ENCODE measurements at places on chromosomes 1 and 21.

GRCh38 chr1:96233422-96233821 is 488.2 kb upstream of the PTBP2 start:
- DNase-seq: no peak

GRCh38 chr21:46637952-46638746 is 2.7 kb downstream of the PRMT2 start:
- DNase-seq: no peak

DNA sequence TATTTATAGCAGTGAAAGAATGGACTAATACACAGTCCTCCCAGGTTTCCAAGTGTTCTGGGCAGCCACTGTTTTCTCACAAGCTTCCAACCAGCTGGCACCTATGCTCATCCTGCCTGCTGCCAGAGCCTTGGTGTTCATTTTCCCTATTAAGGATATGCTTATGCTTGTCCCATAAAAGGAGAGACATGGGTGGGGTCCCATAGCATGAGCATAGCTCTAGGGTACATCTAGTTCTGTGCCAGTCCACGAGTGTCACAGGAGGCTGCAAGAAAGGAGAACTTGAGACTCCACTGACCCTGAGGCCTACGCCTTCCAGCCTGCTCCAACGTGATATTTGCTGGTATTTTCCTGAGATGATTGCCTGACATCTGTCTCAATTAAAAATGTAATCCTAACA is 192.4 kb upstream of the PTGFR start:
- DNase-seq: no peak

DNA sequence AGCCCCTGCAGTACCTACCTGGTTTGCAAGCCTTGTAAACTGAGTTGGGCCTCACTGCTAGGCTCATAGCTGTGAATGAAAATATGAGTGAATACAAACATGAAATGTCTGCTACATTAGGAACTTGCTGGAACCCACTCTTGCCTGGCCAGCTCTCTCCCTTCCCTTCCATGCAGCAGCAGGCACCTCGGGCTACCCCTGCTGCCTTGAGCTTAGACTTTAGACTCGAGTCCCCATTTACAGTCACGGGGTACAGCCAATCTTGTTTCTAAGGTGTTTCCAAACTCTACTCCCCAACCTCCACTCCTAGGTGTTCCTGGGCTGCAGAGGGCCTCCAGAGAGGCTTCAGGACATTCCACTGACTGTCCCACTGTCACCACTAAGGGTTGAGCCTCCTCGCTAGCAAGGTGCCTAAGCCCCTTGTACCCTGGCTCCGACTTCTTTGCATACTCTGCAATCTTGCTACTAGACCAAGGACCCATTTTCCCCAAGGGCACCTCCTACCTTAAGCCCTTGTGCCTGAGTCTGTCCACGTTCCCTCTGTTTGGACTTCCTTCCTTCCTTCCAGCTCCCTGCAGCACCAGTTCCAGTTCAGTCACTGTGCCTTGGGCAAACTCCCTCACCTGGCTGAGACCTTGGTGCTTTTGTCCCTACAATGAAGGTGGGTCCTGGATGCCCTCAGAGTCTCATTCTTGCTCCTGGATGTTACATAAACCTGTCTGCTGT is 36.9 kb downstream of the CDK18 start:
- DNase-seq: no peak

DNA sequence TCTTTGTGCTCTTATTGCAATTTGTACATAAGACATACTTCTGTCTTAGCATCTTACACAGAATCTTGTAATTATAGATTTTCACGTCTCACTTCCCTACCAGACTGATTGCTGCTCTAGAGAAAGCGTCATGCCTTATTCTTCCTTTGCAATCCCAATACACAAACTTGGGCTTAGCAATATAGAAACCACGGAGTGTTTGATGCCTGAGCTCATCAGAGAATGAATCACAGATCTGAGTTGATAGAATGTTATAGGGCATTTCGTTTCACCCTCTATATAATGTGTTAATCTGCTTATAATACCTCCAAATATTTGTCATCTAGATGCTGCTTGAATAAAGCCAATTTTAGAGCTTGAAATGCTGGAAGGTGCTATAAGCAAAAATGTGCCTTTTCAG is 6.6 kb downstream of the FMO1 start:
- DNase-seq: no peak

DNA sequence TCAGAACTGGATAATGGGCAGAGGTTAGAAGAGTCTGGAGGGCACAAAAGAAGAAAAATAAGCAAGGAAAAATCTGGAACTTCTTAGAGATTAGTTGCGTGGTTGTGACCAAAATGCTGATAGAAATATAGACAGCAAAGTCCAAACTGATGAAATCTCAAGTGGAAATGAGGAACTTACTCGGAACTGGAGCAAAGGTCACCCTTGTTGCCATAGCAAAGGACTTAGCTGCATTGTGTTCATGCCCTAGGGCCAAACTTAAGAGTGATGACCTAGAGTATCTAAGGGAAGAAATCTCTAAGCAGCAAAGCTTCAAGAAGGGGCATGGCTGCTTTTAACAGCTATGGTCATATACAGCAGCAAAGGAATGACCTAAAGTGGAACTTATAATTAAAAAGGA is 180.0 kb downstream of the TTLL7 start:
- no peak for DNase-seq

DNA sequence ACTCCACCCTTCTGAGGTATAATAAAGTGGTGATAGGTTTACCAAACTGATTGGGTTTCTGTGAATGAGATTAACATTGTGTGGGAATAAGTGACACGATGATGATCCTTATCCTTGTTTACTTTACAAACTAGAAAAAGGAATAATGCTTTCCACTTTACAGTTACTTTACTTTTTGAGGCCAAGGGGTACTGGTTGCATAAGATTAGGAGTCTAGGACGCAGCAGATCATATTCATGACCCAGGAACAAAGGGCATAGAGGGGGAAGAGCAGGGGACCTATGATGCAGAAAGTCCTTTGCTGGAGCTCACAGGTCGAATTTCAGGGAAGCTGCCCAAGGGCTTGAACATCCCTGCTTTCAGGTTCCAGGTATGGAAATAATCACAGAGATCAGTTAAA is 20.4 kb downstream of the FGGY start:
- DNase-seq: no peak
